ENCODE measurements at places on chromosomes 1 and 21.

GRCh38 chr1:26084091-26084561, 16.7 kb upstream of the TRIM63 start:
- no peak for DNase-seq

DNA sequence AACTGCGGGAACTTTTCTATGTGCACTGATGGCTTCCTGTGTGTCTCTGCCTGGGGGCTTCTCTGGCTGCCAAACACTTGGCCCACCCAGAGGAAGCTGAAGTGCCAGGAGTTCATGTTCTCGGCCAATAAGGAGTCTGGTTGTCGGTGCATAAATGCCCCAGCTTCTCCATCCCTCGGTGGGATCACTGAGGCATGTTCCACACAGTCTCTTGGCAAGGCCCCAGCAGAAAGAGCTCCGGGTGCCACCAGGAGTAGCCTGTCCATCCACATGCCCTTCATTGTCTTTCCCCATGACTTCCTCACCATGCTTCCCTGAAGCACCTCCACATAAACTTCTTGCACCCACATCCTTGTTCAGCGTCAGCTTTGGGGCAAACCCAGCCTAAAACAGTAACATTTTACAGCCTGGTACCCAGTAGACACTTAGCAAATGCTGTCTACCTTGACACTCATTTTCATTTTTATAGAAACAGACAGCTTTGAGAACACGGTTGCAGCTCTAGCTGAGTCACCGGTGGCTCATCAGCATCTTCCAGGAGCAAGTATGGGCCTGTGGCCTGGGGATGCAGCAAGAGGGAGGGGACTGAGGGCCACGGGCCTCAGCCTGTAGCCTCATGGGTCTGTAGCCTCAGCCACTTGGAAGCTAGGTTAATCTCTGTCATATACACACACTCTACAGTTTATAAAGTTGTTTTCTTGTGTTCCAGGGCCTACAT, 14.8 kb upstream of the CDCP2 start:
- DNase-seq, result no peak

DNA sequence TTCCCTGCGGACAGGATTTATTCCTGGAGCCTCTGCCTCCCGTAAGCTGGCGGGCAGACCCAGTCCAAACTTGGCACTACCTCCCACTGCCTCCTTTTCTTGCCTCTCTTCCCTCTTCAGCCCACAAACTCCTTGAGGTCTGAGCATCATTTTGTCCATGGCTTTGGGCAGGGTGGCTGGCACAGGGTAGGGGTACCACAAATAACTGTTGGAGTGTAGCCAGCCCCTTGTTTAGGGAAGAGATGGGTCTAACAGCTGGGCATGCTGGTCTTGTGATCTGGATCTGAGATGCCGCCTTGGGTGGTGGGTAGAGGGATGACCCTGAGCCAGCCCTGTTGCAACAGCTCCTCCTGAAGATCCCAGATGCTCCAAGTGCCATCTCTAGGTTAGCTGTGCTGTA, 71.4 kb upstream of the CLDN14 start:
- DNase-seq, result no peak

GRCh38 chr1:61052395-61053225, 29.8 kb upstream of the NFIA start:
- no peak for DNase-seq

DNA sequence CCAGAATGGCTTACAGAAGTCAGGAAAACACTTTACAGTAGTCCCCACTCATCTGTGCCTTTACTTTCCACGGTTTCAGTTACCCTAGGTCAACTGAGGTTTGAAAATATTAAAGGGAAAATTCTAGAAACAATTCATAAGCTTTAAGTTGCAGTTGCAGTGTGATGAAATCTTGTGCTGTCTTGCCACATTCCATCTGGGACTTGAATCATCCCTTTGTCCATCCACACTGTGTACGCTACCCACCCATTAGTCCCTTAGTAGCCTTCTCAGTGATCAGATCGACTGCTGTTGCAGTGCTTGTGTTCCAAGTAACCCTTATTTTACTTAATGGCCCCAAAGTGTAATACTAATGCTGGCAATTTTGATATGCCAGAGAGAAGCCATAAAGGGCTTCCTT, 30.5 kb downstream of the ZCCHC17 start:
- DNase-seq, result no peak

Data from stimulated activated CD4-positive, alpha-beta T cell treated with anti-CD3 and anti-CD28 coated beads, Interleukin-2, amount 100 ng/mL, for 24 hours (primary cell).